NCI-H1930 (cell line): ENCODE measurements at places on chromosomes 13 and 19.

GRCh38 chr13:37175996-37176395 lies 70.5 kb upstream of the CSNK1A1L start:
- DNase-seq: no peak

GRCh38 chr19:19540064-19540714 lies 2.1 kb downstream of the CILP2 start:
- peak; percentile 37 for DNase-seq

GRCh38 chr19:990119-990571 lies 6.0 kb downstream of the WDR18 start:
- DNase-seq: no peak

DNA sequence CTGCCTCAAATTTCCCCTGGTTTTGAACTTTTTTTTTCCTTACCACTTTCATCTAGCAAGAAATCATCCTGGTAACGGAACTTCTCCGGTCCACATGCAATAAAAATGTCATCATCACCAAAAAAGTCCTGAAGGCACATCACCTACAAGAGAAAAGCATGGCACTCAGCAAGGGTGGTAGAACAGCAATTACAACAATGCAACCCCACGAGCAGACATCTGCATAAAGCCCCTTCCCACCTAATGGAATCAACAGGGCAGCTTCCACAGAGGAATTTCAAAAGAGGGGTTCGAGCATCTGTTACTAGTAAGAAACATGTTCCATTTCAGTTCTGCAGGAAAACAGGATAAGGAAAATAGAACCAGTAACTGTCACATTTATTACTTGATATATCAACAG lies 183.9 kb downstream of the DCLK1 start:
- no peak for DNase-seq
